ENCODE measurements at places on chromosomes 3 and 15.

DNA sequence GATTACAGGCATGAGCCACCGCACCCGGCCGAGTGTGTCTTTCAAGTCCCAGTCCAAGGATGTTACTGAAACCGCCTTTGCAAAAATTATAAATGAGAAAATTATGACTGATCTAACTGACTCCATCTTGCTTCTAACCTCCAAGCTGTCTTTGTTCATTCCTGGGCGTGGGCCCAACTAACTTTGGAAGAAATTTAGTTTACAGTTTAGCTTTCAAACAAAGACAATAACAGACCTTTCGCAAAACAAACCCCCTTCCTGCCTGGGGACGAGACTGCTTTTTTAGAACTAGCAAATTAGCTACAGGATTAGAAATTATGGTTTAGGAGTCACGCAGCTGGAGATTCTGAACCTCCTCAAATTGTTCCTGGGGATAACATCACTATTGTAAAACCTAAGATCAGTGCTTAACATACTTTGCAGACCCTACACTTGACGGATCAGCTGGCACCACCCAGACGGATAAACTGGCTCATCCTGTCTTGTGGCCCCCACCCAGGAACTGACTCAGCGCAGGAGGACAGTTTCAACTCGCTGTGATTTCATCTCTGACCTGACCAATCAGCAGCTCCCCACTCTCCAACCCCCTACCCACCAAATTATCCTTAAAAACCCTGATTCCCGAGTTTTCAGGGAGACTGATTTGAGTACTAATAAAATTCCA lies 23.8 kb downstream of the NANOGP8 start:
- DNase-seq: no peak

- no peak for DNase-seq
Observed at GRCh38 chr3:16496008-16496407, 17.5 kb downstream of the RFTN1 start.

- no peak for DNase-seq
Observed at GRCh38 chr15:57146506-57147201, 228.2 kb downstream of the TCF12 start.

GRCh38 chr15:71294251-71294910 lies 179.1 kb downstream of the THSD4 start:
- DNase-seq: no peak

DNA sequence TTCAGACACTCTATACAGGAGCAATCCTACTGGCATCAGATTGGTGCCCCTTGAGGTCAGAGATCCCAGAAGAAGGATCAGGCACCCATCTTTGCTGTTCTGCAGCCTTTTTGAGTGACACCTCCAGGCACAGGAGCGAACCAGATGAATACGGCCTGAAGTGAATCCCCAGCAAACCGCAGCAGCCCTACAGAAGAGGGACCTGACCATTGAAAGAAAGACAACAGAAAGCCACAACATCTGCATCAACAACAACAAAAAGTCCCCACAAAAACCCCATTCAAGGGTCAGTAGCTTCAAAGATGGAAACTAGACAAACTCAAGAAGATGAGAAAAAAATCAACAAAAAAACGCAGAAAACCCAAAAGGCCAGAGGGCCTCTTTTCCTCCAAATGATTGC lies 130.4 kb downstream of the PPM1L start:
- no peak for DNase-seq

DNA sequence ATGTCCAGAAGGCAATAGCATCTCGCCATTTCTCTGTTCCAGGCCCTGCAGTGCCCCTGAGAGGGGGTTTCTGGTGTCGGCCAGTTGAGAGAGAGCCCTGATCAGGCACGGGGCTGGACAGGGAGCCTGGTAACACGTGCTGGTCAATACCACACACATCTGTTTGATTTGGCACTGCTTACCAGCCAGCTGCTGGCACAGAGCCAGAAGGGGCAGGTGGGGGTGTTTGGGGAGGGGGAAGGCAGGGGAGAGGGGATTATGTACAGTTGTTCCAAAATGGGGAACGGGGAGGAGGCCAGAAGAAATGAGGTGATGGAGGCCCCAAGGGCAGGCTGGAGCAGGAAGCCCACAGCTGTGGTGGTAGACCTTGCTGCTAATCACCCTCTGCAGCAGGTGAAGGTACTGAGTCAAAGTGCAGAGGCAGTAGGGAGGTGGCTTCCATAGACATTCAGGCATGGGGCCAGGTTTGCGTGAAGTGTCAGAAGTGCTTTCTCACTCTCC lies 153.5 kb upstream of the LPP start:
- DNase-seq: no peak

DNA sequence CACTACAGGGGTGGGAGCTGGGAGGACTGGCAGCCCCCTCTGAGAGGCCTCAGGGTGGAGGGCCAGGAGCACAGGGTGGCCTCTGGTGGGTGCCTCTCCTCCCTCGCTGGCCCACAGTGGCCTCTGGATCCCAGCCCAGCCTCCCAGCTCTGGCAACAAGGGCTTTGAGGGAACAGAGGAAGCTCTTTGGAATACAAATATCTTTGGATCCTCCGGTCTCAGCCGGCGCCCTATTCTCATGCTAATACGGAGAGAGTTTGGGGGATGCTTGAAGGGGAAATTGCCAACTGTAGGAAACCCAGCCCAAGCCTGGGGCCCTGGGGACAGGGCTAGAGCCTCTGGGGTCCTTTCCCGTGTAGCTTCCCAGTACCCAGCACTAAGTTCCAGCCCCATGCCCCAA lies 33.4 kb upstream of the INSYN1 start:
- DNase-seq: no peak

DNA sequence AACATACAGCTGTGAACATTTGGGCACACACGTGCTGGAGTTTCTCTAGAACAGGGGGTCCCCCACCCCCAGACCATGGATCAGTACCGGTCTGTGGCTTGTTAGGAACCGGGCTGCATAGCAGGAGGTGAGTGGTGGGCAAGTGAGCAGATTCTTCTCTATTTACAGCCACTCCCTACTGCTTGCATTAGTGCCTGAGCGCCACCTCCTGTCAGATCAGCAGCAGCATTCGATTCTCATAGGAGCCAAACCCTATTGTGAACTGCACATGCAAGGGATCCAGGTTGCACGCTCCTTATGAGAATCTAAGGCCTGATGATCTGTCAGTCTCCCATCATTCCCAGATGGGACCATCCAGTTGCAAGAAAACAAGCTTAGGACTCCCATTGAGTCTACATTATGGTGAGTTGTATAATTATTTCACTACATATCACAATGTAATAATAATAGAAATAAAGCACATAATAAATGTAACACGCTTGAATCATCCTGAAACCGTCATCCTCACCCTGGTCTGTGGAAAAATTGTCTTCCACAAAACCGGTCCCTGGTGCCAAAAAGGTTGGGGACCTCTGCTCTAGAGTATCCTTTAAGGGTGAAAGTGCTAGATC lies 25.8 kb downstream of the CHRM5 start:
- no peak for DNase-seq

- no peak for DNase-seq
Observed at GRCh38 chr3:47848599-47849117, 45.7 kb downstream of the DHX30 start.

DNA sequence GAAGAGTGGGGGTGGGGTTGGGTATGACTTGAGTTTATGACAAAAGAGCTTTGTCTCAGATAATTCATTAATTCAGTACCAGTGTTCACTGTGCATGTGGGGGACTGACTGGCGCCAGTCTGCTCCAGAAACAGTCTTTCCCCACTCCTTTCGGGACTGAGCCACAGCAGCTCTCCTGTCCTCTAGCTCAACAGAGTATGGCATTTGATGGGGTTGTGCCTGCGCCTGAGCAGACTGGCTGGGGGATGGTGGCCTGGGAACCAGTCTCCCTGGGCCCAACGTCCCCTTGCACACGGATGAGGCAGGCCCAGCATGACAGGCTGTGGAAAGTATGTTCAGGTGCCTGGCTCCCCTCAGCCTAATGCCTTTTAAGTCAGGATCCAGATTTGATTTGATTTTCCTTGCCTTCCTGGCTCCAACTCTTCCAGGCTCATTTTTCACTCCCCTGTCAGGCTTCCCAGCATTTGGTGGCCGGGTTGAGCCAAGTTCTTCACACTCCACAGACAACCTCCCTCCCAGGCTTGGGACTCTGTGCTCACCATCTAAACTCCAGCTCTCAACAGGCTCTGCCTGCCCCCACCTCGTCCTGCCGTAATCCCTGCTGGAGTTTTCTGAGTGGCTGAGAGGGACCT lies 105.0 kb downstream of the MYLK start:
- no peak for DNase-seq

DNA sequence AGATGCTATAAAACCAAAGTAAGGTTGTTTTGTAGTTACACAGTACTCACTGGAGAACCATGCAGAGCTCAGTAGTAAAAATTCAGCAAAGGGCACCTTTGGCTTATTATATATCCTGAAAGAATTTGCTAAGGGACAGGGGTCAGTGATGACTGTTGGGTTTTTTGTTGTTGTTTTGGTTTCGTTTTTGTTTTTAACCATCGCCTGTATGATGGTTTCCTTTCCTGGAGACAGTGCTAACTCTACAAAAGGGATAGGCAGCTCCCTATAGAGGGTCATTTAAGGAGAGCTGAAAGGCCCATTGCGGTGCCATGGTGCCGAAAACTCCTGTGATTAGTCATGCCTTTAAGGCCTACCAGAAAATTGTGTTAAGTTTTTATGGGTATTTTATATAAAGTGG lies 118.2 kb upstream of the GOLIM4 start:
- no peak for DNase-seq

DNA sequence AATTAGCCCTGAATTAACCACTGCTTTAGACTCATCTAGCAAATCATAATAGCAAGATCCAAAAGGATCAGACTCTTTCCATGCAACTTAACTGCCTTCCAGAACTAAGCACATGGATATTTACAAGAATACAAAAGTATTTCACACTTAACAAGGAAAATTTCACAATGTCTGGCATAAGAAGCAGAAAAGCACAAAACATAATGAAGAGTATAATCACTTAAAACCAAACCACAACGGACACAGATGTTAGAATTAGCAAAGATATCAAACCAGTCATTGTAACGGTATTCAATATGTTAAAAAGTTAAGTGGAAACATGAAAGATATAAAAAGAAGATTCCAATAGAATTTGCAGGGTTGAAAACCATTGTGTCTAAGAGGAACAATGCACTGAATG lies 51.5 kb upstream of the COL6A6 start:
- DNase-seq: no peak

DNA sequence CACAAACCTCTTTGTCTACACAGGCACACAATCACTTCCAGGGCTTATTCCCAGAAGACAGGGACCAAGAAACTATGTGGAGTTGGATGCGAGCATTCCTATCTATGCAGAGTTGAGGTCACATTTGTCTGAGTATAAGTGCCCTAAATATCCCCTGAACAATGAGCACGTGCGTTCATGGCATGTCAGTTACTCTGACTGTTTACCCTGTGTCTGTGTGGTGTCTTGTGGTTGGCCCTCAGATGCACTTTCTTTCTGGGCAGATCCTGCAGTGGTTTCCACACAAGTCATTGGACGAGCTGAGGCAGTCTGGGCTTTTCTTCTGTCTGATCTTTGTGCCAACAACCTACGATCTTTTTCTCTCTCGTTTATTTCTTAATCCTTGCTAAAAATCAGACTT lies 134.5 kb downstream of the FBN1 start:
- DNase-seq: no peak

GRCh38 chr3:60696428-60697125 lies 554.7 kb downstream of the FHIT start:
- DNase-seq: no peak

DNA sequence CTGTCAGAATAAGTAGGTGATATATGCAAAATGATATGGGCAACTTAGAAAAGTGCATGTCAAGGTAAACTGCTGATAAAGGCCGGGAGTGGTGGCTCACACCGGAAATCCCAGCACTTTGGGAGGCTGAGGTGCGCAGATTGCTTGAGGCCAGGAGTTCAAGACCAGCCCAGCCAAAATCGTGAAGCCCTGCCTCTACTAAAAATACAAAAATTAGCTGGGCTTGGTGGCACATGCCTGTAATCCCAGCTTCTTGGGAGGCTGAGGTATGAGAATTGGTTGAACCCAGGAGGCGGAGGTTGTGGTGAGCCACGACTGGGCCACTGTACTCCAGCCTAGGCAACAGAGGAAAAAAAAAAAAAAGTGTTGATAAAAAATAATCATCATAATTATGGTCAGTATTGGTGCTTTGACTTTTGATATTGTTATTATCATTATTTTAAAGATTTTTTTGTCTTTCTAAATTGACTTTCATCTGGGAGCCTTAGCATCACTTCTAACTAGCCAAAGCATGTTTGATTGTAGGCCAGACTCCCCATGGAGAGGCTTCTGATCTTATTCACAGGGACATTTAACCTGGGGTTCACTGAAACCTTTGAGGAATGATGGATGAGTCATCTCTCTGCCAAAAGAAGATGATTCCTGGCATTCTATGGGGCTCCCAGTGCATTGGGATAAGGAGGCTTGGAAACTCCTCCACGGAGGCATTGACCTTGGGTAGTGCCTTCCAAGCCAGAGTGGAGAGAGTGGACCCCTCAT lies 5.6 kb downstream of the ZBTB38 start:
- no peak for DNase-seq

DNA sequence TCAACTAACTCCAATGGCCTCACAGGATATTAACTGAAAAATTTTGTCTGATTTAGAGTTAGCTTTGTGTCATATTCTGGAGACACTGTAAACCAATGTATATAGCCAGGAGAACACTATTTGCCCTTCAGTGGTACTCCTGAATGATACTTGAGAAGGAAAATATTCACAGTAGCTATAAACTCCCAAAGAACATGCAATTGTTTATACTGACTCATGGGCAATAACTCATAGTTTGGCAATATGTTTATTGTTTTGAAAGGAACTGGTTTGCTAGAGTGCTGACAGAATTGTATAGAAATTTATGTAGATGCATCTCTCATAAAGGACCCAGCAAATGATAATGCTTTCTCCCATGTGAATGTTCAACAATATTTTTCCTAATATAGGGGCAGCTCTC lies 537.6 kb downstream of the PLOD2 start:
- no peak for DNase-seq

DNA sequence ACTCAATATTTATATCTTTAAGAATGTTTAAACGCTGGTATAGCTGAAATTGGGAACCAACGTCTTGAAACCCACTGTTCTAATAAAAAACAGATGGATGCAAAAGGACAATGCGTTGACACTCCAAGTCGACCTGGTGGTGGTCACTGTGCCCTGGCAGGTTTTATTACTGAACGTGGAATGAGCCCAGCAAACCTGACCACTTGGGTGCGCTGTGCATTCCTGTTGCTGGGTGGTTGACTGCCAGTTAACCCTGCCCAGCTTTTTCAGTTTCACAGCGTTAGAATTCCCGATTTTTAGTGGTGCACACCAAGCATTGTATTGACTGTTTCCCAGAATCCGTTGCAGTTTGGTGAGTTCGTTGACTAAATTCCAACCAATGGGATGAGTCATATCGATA lies 384.4 kb downstream of the OCA2 start:
- no peak for DNase-seq

DNA sequence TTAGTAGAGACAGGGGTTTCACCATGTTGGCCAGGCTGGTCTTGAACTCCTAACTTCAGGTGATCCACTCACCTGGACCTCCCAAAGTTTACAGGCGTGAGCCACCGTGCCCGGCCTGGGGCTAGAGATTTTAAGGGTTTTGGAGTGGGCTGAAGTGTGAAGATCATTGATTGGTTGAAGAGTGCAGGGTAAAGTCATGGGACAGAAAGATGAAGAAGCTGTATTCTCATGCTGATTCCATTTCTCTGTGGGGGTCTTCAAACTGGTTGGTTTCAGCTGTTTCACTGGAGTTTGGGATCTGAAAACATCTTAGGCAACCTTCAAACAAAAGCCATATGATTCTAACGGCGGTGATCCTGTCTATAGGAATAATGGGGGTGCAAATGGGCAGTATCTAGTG lies 52.1 kb downstream of the GATM start:
- DNase-seq: no peak

Measured in stimulated activated CD8-positive, alpha-beta memory T cell treated with anti-CD3 and anti-CD28 coated beads, Interleukin-4, amount 100 ng/mL, for 48 hours (primary cell).